HL-60 (cell line): ENCODE measurements at places on chromosomes 1 and 21.

GRCh38 chr1:1835546-1835945 lies 55.3 kb downstream of the GNB1 start:
- no peak for DNase-seq

DNA sequence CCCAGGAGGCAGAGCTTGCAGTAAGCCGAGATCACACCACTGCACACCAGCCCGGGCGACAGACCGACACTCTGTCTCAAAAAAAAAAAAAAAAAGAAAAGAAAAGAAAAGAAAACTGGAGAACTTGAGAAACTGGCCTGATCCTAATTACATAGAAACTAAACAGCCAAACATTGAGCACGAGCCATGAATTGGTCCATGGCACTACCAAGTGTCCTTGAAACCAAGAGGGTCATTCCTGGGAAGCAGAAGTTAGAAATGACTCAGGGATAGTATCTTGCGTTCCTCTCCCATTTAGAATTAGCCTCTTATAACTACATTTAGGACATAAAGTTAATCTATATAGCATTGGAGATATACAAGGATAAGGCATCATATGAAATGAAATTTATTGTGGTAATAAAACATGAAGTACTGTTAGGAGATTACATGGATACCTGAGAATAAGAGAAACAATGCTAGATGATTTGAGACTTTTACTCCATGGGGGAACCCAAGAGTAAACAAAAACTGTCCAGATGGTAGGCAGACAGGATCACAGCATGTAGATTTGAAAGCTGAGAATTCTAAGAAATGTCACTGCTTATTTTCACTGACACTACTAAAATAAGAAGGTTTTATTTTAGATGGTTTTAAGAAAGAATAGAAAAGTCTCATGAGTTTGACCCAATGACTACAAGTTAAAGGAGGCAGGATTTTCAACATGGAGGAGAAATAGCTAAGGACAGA lies 39.5 kb upstream of the CPLANE2 start:
- DNase-seq, result no peak

- no peak for DNase-seq
Observed at GRCh38 chr1:59481881-59482505, 185.1 kb downstream of the FGGY start.

GRCh38 chr1:15727021-15727420 lies 9.0 kb upstream of the SLC25A34 start:
- no peak for DNase-seq

- DNase-seq, result no peak
Observed at GRCh38 chr1:201164645-201165044, 10.4 kb upstream of the TMEM9 start.

GRCh38 chr1:228219245-228219961 lies 11.6 kb downstream of the OBSCN start:
- no peak for DNase-seq

DNA sequence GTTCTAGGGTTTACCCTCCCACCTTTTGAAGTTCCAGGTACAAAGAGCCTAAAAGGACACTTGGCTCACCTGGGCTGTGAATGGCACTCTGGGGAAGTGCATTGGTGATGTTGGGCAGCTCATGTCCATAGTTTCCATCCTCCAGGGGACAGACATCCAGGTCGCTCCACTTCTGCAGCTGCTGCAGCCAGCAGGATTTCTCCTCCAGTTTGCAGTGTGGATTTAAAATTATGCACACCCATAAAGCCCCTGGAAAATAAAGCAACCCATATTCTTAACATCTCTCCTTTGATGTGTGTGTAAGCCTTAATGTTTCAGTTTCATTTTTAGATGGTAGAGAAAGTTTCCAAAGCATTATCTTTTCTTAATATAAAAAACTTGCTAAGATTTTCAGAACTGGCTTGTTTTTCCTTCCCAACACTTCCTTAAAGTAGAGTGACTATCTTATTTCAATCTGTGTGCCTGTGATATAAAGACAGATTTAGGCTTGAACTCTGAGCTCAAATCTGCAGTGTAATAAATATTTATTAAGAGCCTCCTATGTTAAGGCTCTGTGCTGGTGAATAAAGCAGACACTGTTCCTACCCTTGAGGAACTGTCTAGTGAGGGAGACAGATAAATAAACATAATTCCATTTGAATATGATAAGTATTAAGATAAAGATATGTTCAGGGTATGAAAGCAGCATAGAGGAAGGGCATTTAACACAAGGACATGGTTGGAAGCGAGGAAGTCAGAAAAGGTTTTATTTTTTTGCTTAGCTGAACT lies 39.1 kb downstream of the UROD start:
- DNase-seq, result no peak

DNA sequence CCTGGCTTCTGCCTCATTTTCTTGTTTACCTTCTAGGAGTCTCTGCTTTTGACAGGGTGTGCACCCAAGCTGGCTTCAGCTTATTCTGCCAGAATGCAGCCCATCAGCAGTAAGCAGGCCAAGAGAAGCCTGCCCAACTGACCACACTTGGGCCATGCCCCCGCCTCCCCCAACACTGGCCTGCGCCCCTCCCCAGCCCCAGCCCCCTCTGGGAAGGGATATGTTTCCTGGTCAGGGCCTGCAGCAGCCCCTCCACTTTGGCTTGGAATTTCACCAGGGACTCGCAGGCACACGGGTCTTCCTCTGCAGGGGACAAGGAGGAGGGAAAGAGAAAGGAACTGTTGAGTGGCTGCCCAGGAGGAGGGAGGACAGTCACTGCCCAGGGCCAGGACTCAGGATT lies 9.4 kb downstream of the MATN1 start:
- no peak for DNase-seq

GRCh38 chr1:68233202-68233601 lies 879 bp upstream of the WLS start:
- DNase-seq, result no peak

- DNase-seq, result no peak
Observed at GRCh38 chr1:31327381-31327780, 30.5 kb downstream of the ZCCHC17 start.

GRCh38 chr1:159879977-159880376 lies 17.5 kb upstream of the VSIG8 start:
- DNase-seq, result peak; percentile 68
